ENCODE measurements at places on chromosomes 6 and 20.

- DNase-seq, result no peak
Observed at GRCh38 chr20:17647391-17648314, 34.4 kb downstream of the RRBP1 start.

GRCh38 chr6:11767458-11767857, 11.1 kb downstream of the ADTRP start:
- DNase-seq, result no peak

- DNase-seq, result no peak
Observed at GRCh38 chr6:105649192-105649591, 246.3 kb upstream of the PREP start.

GRCh38 chr20:17281478-17281877, 54.6 kb downstream of the PCSK2 start:
- DNase-seq, result no peak

GRCh38 chr20:24503352-24503931, 34.0 kb downstream of the SYNDIG1 start:
- DNase-seq, result no peak

- DNase-seq, result no peak
Observed at GRCh38 chr6:113488812-113489685, 368.1 kb upstream of the MARCKS start.

- DNase-seq, result no peak
Observed at GRCh38 chr20:21361266-21361665, 36.1 kb downstream of the NKX2-4 start.

DNA sequence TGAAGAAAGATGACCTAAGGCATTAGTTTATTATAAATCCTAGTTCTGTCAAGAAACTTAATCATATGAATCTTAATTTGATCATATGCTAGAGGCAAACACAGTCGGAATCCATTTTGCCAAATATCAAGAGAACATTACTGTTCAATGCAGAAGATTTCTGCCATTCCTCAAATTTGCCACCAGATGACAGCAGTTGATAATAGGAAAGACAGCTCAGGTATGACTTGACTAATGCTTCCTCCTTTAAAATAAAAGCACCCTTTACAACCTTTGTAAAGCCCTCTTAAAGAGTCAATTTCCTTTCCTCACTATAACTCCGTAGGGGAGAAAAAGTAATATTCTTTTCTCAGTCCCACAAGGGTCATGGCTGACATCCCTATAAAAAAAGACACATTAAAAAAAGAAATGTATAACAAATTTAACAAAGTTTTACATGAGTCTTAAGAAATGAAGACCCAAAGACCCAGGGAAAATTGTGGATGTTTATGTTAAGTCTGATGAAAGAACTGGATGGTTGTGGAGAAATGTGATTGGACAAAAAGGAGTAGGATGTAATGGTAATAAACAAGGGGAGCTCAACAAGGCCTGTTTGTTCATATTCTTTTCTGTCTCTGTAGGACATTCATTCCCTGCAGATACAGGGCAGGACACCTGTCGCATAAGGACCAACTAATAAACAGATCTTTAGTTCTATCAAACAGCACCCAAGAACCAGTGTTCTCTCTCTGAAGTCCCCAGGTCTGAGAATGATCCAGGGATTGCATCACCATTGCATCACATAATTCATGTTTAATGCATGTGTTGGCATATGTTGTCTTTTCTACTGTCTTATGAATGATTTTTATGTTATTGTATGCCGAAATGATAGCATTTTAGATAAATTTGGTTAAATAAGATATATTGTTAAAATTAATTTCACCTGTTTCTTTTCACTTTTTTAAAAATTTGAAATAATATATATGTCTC, 23.0 kb upstream of the IL17A start:
- DNase-seq, result no peak

GRCh38 chr6:156886409-156886808, 109.2 kb downstream of the ARID1B start:
- DNase-seq, result peak; percentile 24

- no peak for DNase-seq
Observed at GRCh38 chr6:2440516-2440915, 195.1 kb upstream of the GMDS start.

DNA sequence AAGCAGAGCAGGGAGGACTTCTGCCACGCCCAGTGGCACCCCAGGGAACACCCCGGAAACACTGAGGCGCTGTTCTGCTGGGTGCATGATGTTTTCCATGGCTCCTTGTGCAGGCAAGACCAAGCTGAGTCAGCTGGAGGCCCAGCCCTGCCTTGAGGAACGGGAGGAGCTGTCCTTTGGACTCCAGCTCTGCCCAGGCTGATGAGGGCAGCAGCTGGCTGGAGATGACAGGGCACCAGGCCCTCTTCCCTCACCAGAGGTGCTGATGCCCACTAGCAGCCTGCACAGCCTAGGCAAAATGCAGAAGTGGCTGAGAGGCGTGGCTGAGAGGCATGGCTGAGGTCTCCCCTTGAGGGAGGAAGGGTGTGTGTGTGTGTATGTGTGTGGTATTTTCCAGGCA, 2.4 kb downstream of the C6orf132 start:
- no peak for DNase-seq

DNA sequence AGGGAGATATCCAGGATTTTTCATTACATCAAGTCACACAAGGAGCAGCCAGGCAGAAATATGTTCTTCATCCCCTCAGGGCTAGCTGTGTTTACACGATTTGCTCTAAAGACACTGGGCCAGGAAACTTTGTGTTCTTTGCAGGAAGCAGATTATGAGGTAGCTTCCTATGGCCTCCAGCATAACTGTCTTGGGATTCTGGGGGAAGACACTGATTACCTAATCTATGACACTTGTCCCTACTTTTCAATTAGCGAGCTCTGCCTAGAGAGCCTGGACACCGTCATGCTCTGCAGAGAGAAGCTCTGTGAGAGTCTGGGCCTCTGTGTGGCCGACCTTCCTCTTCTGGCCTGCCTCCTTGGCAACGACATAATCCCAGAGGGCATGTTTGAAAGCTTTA, 11.2 kb downstream of the FAM120B start:
- DNase-seq, result no peak

- DNase-seq, result no peak
Observed at GRCh38 chr6:107221519-107221918, 106.2 kb upstream of the BEND3 start.

- no peak for DNase-seq
Observed at GRCh38 chr20:58776109-58776508, 74.6 kb downstream of the GNAS-AS1 start.

GRCh38 chr20:49999329-49999728, 16.5 kb downstream of the SNAI1 start:
- DNase-seq, result no peak

- no peak for DNase-seq
Observed at GRCh38 chr20:16505894-16506293, 67.4 kb downstream of the KIF16B start.

- no peak for DNase-seq
Observed at GRCh38 chr6:168162366-168162765, 83.4 kb upstream of the FRMD1 start.

DNA sequence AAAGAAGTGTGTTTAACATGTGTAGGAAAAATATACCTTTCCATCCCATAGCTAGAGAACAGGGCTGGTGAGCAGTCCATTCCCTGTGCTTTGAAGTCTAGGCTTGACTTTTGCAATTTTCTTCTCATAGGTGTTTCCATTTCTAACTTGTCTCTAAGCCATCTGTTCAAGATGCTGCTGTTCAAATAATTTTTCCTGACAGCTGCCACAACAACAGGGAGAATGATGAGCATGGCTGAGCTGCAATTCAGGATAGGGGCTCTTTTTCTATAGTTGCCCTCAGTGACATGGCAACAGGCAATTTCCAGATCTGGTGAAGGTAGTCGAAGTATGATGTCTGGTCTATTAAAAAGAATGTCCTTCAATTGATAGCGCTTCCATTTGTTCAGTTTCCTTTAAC, 103.0 kb upstream of the HS3ST5 start:
- no peak for DNase-seq

- DNase-seq, result no peak
Observed at GRCh38 chr6:13684855-13685254, 26.8 kb downstream of the RANBP9 start.

GRCh38 chr6:112044196-112044595, 9.7 kb upstream of the CCN6 start:
- no peak for DNase-seq

- DNase-seq, result no peak
Observed at GRCh38 chr6:32852844-32853540, 512 bp downstream of the TAP1 start.

DNA sequence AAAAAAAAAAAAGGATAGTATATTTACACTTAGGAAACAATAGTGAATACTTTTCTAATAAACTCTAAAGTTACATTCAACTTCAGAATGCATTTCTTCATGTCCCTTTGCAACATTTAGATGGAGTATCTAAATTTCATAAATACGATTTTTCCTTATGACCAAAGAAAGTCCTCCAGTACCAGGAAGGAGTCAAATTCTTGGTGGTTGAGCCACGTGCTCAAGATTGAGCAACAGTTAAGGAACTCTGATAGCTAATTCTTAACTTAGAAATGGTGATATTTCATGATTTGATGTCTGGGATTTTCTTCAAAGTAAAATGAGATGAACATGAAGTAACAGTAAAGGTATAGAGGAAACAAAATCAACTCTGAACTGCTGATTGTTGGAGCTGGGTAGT, 92.7 kb downstream of the SASH1 start:
- DNase-seq, result no peak

DNA sequence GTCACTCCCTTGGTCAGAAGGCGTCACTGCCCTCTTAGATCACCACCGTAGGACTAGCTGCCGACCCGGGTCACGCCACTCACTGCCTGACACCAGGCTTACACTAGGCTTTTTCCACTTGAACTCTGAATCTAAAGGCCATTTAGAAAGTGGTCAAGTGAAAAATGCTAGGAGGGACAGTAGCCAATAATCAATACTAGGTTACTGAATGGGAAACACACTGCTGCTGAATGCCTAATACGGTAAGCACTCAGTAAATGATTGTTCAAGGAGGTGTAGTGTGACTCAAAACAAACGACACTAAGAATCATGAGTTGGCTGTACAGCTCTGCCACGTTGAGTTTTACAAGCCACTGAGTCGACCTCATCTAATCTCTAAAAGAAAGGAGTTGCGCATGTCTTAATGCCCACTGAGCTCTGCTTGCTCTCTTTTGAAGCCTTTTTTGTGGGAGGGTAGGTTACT, 760 bp upstream of the IBTK start:
- DNase-seq, result peak; percentile 13

DNA sequence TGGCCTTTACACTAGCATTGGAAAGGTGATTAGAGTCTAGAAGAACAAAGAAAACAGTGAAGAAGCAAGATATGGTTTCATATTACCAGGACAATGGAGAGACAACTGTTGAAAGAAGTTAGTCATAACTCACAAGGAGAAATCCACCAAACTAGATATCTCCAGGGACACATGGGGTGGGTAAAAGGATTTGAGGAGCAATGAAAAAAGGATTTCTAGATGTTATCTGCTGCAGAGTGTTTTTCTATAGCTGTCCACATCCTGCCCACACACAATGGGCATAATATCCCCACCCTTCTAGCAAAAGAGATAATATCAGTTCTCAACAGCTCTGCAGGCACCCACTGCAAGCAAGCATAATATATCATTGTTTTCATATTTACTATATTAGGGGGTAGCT, 303.1 kb downstream of the HAO1 start:
- DNase-seq, result no peak

Data from GM19239 (cell line).